SK-N-MC (cell line): ENCODE measurements at places on chromosomes 3 and 15.

GRCh38 chr15:81311752-81312464 is 12.0 kb downstream of the STARD5 start:
- no peak for DNase-seq

GRCh38 chr3:37435572-37435971 is 261.2 kb upstream of the LRRFIP2 start:
- DNase-seq, result no peak

DNA sequence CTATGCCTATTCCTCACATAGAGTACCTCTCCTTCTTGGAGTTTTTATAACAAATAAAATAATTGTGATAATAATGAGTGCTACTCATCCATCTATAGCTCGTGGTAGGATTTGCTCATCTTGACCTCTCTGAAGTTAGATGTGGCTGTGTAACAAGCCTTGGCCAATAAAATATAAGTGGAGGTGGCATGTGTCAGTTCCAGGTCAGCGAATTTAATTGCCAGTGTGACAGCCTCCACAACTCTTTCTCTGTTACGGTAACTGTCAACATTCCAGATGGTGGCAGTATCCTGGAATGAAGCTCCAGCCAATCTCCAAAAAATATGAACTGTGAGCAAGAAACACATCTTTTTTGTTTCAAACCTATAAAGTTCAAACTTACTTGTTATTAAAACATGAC is 13.8 kb downstream of the CLRN1 start:
- no peak for DNase-seq

- no peak for DNase-seq
Measured at GRCh38 chr15:31031471-31032067, 40.1 kb upstream of the MTMR10 start.

- no peak for DNase-seq
Measured at GRCh38 chr3:67176396-67176795, 178.3 kb downstream of the KBTBD8 start.

GRCh38 chr3:42667523-42668412 is 14.3 kb downstream of the ZBTB47 start:
- DNase-seq, result no peak

DNA sequence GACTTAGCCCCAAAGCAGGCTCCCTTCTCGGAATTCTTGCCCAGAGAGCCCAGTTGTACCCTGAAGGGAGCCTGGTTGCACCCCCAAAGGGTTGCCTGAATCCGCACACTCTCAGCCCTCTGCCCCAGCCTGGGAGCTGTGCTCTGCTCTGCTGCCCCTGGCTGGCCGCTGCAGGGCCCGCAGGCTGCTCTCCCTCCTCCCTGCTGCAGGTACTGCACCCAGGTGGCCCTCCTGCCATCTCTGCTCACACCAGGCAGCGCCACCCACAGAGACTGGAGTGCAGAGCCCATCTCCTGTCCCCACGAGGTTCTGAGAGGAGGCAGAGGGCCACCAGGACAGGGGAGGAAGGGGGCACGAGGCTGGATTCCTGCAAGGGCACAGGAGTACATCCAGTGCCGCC is 134.2 kb upstream of the NSMCE3 start:
- no peak for DNase-seq

- no peak for DNase-seq
Measured at GRCh38 chr3:105315815-105316214, 50.9 kb upstream of the ALCAM start.

GRCh38 chr3:148716657-148717056 is 19.0 kb downstream of the AGTR1 start:
- no peak for DNase-seq

- no peak for DNase-seq
Measured at GRCh38 chr15:64048781-64049460, 2.6 kb upstream of the DAPK2 start.

GRCh38 chr15:70876011-70876410 is 16.2 kb downstream of the THAP10 start:
- DNase-seq, result no peak

DNA sequence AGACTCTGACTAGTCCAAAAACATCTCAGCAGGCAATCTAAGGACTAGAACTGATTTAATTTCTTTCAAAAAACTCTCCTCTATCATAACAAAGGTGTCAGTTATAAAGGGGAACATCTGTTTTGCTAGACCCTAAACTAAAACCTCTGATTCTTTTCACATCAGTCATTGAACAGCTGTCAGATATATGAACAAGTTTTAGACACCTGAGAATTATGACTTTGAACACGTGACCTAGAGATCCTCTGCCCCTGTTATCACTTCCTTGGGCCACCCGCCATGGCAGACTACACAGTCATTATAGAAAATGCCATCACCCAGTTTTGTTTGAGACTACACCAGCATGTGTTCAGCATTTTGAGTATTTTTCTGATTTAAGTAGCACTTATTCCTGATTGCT is 282.3 kb upstream of the TBL1XR1 start:
- no peak for DNase-seq

- DNase-seq, result no peak
Measured at GRCh38 chr3:117096549-117096948, 387.0 kb downstream of the TUSC7 start.

- DNase-seq, result no peak
Measured at GRCh38 chr3:171346582-171347300, 113.5 kb downstream of the TNIK start.

DNA sequence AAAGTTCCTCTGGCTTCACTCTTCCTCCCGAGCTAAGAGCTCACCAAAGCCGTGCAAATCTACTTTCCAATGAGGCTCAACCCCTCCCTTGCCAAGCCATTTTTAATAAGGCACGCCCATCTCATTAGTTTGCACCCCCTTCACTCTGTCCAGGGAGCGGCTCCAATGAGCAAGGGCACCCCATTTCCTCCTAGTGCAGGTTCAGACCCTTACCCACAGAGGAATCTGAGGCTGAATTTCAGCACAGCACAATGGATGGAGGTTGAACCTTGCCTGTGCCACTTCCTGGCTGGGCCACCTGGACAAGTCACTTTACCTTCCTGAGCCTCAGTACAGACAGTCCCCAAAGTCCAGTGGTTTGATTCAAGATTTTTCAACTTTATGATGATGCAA is 25.4 kb downstream of the XPC start:
- no peak for DNase-seq

DNA sequence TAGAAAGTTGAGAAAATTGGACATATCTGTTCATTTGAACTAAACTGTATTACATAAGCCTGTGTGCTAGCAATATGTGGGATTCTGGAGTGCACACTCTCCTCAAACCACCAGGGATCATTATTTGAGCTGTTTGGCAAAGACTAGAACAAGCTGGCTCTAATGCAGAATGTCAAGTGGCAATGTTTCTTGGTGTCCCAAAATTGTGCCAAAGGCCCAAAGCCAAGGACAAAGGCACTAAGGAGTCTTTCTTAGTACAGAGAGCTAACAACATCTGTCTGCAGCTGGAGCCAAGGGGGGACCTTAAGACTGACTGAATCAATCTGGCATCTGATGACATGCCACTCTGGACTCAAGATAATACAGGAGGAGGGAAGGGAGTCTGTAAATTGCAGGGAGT is 76.7 kb upstream of the STRIT1 start:
- no peak for DNase-seq

GRCh38 chr3:97009427-97010019 is 195.1 kb downstream of the EPHA6 start:
- DNase-seq, result no peak

DNA sequence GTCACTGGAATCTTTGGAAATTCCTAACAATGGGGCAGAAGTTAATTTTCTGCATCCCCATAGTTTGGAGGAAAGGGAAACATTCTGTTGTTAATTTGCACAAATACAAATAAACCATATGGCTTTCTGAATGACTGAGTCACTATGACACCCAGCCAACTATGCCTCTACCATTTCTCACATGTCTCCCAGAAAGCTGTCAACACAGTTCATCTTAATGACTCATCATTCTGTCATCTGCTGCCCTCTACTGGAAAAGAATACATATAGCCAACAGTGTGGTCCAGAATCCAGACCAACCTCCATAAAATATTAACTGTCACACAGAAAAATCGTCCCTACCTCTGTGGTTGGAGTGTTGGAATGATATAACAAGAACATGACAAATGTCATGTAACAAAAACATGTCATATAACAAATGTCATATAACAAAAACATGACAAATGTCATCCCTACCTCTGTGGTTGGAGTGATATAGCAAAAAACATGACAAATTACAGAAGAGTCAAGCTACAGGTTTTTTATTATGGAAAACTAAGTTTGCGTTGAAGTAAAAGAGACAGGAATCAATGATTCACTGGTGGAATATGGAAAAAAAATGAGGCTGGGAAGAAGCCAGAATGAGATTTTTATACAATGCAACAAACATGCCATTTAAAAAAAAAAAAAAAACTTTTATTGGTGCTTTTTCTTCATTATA is 47.7 kb upstream of the GYG1 start:
- peak; percentile 57 for DNase-seq

- no peak for DNase-seq
Measured at GRCh38 chr3:185365291-185366073, 2.5 kb downstream of the MAP3K13 start.

DNA sequence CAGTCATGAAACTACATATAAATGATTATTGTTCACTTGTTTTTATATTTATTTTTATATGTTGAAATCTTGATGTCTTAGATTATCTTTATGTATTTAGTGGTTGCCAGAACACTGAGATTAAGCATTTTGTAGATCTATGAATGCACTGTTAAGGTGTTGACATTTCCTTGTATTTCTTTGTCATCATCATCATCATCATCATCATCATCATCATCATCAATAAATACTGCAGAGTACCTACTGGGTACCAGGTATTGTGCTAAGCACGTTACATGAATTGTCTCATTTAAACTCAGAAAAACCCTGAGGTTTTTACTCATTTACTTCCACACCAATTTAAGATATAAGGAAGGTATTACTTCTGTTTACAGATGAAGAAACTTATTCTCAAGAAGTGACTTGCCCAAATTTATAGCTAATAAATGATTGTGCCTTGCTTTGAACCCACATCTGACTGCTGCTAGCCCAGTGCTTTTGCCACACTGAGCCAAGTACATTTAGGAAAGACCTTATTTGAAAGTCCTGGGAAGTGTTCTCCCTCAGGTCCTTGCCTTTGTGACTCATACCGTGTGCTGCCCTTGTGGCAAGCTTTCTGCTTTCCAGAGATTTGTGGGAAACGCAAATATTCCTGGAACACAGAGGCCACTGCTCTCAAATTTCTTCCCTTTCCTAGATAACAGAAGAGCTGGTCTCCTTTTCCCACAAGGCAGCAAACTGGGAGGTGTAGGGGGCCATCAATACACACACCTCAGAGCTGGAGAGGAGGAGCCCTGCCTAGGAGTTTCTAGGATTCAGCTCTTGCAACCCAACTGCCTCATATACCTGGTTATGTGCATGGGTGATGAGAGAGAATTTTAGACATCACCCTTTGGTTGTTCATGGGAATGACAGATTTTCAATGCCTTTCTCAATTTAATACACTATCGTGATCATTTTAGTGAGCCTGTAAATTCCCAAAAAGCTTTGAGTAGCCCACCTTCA is 115.4 kb upstream of the C15orf61 start:
- DNase-seq, result no peak

DNA sequence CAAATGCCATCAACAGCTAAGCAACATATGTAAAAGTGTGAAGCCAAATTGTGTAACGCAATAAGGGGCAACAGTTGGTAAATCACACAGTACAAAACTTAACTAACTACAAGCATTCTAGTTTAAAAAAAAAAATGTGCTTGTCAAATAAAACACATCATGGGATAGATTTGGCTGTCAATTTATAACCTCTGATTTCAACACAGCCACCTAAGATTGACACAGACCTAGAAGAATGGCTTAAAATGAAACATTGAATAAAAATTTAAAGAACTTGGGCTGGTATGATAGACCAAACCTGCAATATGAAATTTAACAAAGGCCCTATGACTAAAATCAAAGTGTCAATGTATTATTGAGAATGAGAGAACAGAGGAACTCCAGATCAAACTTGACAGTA is 148.4 kb downstream of the NR1I2 start:
- DNase-seq, result no peak

- DNase-seq, result no peak
Measured at GRCh38 chr3:127451321-127451720, 139.2 kb downstream of the TPRA1 start.

GRCh38 chr3:34678575-34678974 is 880.1 kb downstream of the PDCD6IP start:
- DNase-seq, result no peak

- no peak for DNase-seq
Measured at GRCh38 chr3:12948891-12949711, 107.7 kb upstream of the RPL32 start.
